ENCODE measurements at places on chromosomes 6 and 20.

DNA sequence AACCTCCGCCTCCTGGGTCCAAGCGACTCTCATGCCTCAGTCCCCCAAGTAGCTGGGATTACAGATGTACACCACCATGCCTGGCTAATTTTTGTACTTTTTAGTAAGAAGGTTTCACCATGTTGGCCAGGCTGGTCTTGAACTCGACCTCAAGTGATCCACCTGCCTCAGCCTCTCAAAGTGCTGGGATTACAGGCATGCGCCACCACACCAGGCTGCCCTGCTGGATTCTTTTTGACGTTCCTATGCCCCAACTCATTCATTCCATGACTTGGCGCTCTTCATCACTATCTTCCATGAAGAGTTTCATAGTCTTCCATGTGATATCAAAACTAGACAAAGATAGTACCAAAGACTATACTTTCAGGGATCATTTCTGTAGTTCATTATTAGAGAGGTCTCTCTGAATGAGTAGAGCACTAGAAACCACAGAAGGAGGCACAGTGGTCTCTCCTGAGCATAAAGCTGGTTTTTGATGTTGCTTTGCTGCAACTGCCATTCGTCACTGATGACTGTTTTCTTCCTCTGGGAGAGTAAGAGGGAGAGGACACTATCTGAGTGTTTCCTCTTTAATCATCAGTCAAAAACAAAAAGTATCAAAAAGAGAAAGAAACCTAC is 23.5 kb downstream of the DNAAF9 start:
- no peak for DNase-seq

GRCh38 chr6:116797585-116797984 is 31.3 kb downstream of the GPRC6A start:
- no peak for DNase-seq

GRCh38 chr6:138560130-138560860 is 61.0 kb upstream of the NHSL1 start:
- DNase-seq: no peak

- DNase-seq: no peak
Measured at GRCh38 chr20:38209736-38210405, 44.8 kb upstream of the TGM2 start.

DNA sequence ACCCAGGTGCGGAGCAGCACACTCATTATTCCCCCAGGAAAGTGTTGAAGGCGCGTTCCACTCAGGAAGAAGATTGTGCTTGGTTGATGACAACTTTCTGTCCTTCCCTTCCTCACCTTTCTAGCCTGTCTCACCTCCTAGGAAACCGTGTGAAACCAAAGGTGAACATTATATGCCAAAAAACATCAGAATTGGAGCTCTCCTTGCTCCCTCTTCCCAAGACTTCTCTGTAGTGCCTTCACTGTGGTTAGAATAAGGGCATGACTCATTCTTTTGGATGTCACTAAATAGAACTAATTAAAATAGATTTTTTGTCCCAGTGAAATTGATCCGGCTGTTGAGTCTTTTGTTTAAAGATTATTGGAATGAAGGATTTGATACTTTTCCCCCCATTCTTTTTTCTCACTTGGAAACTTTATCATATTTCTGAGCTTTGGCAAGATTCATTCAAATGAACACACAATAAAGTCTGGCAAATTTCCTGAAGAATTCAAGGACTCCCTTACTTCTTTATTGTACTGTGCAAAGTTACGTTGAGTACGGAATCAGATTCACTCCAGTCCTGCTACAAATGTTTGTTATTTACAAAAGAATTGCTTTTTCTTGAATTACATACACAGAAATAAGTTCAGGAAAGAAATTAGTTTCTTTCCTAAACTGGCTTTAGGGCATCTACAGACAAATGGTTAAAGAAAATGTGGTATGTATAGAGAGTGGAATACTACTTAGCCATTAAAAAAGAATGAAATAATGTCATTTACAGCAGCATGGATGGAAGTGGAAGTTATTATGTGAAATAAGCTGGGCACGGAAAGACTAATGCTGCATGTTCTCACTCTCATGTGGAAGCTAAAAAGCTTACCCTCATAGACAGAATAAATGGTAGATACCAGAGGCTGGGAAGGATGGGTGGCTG is 142.8 kb upstream of the AKAP12 start:
- no peak for DNase-seq

DNA sequence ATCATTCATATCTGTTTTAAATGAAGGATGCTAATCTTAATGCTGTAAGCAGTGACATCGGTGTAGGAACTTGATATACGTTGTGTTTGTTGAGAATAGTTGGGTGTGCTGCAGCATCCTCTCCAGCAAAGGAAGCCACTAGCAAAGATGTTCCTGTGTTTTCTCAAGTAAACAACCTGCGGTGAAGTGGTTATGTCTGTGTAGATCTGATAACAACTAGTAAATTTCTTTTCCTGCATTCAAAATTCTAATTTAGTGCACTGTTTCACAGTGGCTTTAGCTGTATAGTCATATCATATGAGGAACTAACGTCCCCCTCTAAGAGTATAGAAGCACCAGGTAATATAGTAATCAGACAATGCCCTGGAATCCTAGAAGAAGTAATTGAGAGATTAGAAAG is 38.7 kb downstream of the NCOA7 start:
- DNase-seq: peak; percentile 27

- DNase-seq: no peak
Measured at GRCh38 chr20:63895952-63896263, 982 bp downstream of the DNAJC5 start.

DNA sequence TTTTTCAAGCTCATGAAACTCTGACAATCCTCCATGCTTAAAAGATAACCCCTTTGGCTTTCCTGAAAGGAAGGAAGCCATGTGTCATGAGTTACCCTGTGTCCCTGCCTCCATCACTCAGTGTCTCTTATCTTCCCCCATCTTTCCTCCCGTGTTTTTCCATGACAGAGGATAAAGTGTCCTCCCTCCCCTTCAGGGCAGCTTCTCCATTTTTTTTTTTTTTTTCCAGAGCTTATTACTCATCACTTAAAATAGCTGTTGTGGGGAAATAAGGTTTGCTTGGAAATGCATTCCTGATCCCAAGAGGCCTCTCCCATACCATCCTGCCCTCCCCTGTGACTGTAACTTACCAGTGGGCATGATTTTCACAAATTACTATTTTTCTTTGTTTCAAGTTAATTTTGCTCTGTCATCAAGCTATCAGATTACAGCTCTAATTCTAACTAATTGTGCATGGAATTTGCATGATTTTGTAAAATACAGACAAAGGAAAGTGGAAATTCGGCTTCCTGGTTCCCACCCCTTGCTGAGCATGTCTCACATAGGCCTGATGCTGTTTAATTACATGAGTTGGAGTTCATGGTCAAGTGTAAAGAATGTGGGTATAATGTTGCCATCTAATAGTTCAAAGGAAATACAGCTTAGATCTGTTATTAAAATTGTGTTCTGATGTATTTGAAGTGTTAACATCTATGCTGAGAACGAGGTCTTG is 614.5 kb upstream of the FLRT3 start:
- no peak for DNase-seq

DNA sequence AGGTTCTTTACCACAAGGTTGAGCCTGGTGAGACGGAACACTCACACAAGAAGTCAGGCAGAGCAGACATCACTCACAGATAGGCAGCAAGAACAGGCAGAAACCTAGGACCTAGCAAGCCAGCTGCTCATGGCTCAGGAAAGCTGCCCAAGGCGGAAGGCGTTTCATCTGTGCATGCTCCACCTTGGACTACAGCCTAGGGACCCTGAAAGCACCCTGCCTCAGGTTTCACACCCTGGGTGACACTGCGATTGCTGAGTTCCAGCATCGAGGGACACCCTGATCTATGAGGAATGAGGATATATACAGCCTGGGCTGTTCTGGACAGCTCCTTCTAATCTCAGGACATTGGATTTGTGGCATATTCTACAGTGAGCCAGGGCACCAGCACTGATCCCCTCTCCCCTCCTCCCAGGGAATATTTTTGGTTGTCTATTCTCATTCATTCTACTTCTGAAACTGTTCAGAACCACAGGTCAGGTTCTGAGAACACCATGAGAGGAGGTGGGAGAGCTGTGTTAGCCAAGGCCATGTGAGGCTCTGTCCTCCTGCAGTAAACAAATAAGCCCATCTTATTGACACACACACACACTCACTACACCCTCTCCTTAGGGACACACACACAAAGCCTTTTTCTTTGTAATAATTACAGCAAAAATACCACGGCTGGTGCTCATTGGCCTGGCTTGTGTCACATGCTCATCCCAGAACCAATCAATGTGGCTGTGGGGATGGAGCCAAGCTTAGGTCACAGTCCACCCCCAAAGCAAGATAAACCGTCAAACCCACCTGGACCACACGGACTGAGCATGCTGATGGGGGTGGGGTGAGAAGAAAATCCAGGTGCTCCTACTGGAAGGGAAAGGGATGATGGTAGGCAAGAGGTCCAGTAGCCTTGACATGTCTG is 26.3 kb upstream of the PMEPA1 start:
- no peak for DNase-seq

GRCh38 chr6:4728926-4729325 is 47.3 kb upstream of the CDYL start:
- DNase-seq: no peak

DNA sequence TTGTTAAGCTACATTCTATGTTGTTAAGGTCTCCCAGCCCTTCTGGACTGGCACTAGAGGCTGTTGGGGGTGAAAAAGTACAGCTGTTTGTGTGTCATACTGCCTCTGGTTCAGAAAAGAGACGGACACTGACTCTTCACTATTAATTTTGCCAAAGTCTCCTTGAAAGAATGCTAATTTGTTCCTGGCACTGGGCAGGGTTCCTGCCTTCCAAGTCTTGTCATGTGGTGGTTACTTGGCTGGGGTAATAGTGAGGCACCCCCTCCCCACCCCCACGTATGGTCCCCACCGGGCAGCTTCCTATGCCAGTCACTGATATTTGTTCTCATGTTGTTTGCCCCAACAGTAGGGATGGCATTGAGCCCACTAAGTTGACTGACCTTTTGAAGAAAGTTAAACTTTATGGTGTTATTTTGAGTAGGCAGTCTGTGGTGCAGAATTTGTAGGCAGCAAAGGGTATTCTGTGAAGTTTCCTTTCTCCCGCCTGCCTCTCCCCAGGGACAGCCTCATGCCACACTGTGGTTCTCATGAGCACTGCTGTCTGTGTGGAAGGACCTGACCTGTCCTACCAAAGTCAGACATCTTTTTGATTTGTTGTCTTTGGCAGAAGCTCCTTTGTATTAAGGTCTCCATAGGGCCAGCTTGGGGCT is 8.7 kb downstream of the CDS2 start:
- no peak for DNase-seq

DNA sequence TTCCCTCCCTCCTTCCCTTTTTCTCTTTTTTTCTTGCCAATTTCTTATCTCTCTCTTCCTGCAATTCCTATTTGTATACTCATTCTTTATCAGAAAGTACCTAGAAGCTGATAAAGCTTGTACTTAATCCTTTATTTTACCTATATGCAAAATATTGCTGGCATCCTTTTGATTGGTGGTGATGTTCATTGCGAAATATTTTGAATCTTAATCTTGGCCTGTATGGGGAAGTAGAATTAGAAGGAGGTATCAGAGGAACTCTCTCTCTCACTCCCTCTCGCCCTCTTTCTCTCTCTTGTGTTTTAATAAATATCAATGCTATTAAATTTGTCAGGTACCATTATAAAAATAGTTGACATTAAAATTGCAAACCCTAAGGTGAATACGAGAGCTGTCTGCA is 52.8 kb downstream of the UST start:
- no peak for DNase-seq

DNA sequence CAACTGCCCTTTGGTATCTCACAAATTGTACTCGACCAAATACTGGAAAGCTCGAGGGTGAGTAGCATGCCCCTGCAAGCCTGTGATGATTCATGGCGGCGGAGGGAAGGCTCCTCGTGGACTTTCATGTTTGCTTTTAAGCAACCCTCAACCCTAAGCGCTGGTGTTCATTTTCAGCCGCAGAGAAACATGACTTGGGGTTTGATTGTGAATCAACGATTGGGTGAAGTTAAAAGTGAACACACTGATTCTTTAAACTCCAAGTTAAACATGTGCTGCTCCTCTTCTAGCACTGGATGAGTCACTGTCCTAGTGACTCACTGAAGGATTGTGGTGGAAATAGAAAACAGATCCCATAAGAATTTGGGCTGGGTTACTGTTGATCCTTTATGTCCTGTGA is 8.3 kb downstream of the CD109 start:
- no peak for DNase-seq

- DNase-seq: peak; percentile 55
Measured at GRCh38 chr20:32743237-32744112, at the start of gene COMMD7. TSS of gene COMMD7 (minus strand) at chr20:32743467. CDS start at chr20:32743391, 76 bp downstream.

GRCh38 chr6:153538491-153538890 is 407.4 kb upstream of the RGS17 start:
- DNase-seq: no peak

- no peak for DNase-seq
Measured at GRCh38 chr6:46549155-46549554, 57.9 kb upstream of the RCAN2 start.

DNA sequence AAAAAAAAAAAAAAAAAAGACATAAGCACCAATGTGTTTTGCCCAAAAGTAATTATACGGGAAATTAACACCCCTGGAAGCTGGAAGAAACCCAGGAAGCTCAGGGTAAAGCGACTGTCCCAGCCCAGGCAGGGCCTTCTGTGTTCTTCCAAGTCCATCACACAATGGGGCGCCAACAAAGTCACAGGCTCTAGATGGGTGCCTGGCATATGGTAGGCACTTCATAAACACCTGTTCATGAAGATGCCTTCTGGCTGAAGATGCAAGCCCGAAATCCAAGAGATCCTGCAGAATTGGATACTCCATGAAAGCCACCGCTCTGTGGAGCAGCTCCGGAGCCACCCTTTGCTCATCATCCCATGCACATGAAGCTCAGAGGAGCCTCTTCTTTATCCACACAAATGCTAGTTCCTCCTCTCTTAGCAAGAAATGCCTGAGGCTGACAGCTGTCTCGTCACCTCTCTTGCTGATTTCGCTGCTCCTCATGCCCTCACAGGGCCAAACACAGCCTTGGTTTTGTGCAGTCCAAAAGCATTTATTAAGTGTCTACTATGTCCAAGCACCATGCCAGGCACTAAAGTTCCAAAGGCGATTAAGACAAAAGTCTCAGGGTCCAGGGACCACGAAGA is 76.6 kb downstream of the TRERF1 start:
- DNase-seq: no peak
